ENCODE measurements at places on chromosomes 12 and 14. TPM values are rescaled to one million over a fixed set of nuclear protein-coding genes. Genes with fewer than 3 reads are reported as not detected.

OR11H6 gene
- total RNA-seq: not detected

GSG1 gene
- total RNA-seq: not detected

FGF6 gene
- not detected for total RNA-seq

DPPA3 gene
- not detected for total RNA-seq

KCNC2 gene
- not detected for total RNA-seq

CHGA gene
- total RNA-seq: not detected

C14orf132 gene
- total RNA-seq: 16.1 TPM

EIF2S3B gene
- 0.59 TPM for total RNA-seq
